IPS DF 6.9 (cell line): ENCODE measurements at places on chromosomes 1 and 21.

GRCh38 chr1:1090424-1091343, 16.6 kb upstream of the RNF223 start:
- DNase-seq: no peak

DNA sequence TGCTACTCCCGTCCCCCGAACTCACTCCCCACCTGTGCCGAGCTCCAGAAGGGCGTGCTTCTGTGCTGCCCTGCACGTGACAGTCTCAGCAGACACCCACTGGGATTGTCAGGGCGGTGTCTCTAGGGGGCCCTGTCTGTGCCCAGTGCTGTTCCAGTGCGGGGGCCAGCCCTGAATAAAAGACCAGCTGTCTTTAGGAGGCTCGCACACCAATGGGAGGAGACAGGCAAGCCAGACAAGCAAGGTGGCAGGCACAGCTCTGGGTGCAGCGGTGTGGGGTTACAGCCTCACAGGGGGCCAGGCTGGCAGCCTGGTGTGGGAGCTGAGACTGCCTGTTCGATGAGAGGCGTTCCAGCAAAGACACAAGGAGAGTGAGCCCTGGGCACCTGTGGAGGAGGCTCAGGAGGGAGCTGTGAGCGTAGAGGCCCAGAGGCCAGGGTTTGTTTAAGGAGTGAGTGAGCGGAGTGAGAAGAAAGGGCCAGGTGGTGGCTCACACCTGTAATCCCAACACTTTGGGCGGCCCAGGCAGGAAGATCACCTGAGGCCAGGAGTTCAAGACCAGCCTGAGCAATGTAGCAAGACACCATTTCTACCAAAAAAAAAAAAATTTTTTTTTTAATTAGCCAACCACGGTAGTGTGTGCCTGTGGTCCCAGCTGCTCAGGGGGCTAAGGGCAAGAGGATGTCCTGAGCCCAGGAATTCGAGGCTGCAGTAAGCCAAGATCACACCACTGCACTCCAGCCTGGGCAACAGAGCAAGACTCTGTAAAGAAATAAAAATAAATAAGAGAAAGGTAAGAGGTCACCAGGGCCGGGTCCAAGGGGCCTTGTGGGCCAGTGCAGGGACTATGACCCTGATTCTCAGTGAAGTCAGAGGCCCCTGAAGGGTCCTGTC, 48.2 kb upstream of the ARHGEF16 start:
- no peak for DNase-seq

DNA sequence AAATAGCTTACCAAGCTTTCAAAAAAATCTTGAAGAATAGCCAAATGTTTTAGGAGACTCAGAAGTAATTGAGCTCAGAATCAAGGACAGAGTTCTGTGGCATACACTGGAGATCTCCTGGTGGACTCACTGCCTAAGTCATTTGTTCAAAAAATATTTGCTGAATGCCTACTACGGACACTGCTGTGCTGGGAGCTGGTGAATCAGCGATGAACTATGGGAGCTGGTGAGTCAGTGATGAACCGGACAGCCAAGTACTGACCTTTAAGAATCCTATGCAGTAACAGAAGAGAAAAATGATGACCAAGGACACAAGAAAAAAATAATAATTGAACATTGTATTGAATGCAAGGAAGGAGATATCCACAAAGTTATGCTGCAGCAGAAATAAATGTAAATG, 717.9 kb upstream of the CXADR start:
- no peak for DNase-seq

DNA sequence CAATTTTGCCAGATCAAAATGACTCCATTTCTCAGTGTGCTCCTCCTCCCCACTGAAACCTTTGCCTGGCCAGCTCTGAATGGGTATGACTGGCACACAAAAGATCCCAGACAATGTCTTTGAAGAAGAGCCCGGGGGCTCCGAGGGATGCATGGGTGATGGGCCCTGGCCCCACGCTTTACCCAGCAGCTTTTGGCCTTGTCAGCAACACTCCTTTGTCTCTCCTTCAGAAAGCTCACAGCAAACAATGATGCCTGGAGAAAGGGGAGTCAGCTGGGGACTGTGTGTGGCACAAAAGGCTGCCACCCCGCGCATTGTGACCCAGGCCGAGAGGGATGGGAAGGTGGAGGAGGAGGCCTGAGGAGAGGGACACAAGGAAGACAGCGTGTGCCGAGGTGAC, 45.9 kb downstream of the PLXNA2 start:
- no peak for DNase-seq

- DNase-seq: no peak
Observed at GRCh38 chr21:32101277-32101676, 177.6 kb downstream of the MIS18A start.

DNA sequence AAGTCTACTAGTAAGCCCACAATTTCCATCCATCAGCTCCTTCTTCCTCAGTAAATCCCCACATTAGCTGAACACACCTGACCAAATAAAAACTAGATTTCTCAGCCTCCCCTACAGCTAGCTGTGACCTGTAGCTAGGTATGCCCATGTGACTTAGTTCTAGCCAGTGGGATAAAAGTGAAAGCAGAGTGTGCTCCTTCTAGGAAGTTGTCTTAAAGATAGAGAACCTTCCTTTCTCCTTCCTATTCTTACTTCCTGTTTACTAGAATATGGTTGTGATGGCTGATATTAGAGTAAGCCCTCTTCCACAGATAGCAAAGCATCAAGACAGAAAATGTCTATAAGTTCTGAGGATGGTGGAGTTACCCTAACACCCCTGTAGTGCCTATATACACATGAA, 67.0 kb downstream of the PIK3R3 start:
- no peak for DNase-seq

- no peak for DNase-seq
Observed at GRCh38 chr1:114108751-114109255, 44.9 kb downstream of the SYT6 start.

DNA sequence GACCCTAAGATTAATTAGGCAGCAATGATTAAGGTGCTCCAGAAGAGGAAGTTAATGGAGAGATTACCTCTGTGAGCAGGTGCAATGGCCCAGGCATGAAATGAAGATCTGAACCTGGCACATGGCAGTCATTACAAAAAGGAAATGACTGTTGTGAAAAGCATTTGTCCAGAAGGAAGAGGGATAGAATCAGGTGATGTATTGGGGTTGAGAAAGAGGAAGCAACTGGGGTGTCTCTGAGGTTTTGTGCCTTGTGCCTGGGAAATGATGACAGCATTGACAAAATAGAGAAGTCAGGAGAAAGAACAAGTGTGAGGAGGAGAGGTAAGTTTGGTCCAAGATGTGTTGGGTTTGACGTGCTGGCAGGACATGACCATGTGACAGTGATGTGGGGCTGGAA, 5.6 kb downstream of the CRCT1 start:
- no peak for DNase-seq

DNA sequence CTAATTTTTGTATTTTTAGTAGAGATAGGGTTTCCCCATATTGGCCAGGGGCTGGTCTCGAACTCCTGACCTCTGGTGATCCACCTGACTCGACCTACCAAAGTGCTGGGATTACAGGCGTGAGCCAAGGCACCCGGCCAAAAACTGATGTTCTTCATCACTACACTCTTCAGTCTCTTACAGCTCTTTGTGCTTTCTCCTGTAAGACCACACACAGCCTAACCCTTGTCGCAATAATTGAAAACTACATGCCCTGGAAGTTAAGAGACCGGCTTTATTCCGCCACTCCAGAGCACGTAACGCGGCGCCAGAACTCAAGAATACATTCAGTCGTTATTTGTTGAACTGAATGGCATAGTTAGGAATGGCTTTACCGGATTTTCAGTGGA, 552 bp downstream of the GPATCH4 start:
- DNase-seq: no peak

DNA sequence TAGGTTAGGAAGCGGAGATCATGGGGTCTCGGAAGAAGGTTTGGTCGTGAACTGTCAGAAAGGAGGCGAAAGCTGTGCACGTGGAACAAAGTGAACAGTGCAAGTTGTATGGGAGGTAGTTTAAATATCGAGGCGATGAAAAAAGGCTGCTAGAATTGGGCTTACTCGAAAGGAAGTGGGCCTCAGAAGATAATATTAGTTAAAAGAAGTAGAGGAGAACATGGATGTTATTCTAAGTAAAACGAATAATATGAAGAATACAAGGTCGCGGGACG, 571 bp downstream of the WDR3 start:
- no peak for DNase-seq

DNA sequence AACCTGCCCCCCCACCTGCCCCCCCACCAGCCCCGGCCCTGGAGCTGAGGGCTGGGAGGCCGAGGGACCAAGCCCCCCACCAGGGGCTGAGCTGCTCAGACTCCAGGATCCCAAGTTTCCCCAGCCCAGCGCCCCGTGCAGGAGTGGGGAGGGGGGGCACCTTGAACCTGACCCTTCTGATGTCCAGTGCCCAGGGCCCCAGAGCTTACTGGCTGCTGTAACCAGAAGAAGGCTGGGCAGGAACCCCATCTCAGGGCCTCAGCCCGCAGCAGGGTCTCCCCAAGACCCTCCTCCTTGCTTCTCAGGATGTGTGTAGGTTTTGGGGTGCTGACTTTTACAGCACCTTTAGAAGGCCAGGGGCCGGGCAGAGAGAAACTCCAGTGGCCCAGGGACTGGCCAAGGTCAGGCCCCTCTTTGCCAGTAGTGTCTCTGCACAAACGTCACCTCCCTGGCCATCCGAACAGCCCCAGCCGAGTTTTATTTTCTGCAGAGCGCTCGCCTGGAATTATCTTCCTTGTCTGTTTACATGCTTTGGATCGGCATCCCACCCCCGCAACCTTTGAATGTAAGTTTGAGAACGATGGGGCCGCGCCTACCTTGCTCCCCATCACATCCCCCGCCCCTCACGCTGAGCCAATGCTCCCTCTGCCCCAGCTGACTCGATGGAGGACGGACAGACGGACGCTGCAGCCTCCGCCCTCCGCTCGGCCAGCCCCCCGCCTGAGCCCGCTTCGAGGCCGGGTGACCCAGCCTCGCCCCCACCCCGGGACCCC, 70.1 kb upstream of the CASZ1 start:
- DNase-seq: no peak

DNA sequence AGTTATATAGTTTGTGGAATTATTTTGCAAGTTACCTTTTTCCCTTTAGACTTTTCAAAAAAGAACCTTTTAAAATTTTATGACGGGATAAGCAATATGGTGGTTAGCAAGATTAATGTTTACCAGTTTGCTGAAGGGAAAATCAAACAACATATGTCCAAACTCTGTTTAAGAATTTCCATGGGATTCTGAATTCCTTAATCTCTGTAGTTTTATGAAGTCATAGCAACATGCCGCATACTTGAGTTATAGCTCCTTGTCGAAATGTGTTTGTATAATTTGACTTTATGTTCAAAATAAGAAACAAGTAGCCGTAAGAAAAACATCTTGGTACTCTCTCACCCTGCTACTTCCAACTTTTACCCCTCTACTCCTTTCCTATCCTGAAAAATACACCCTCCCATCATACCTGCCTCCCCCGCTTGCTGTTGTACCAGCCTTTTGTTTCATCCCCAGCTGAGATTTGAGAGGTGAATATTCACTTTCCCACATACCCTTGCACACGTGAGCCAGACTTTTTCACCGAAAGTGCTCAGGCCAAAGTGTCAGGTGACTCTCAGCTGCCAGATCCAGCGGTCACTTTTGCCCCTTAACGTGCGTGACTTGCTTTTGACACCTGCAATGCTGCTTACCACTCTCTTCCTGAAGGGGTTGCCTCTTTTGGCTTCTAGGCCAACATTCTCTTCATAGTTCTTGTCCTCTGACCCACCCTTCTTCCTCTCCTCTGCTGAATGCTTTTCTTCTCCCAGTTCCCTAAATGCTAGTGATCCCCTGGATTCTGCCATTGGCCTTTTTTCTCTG, 83.5 kb upstream of the ZNF326 start:
- no peak for DNase-seq

DNA sequence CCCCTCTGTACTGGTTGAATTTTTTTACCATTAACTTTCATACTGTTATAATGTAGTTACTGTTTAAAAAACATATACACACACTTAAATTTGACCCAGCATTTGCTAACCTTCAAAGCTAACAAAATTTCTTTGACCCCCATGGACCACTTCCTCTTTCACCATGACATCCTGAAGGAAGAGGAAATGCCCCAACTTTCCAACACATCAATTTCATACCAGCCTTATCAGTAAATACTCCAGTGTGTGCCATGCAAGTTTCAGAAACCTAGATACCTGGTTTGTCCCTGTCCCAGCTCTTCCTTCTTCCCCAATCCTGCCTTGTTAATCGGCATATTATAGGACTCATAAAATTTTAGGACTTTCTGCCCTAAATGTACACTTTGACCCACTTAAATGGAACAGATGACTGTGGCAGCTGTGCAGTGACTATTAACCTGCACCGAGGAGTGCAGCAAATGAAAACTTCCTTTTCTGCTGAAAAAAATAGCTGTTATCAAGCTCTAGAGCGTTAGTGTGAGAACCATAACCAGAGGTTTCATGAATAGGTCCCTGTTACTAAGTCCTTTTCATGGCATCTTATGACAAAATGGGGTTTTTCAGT, 54.1 kb downstream of the DTL start:
- no peak for DNase-seq

GRCh38 chr1:199218533-199218932, 579.7 kb downstream of the PTPRC start:
- DNase-seq: no peak

- DNase-seq: no peak
Observed at GRCh38 chr1:45730780-45731319, 19.6 kb downstream of the IPP start.

GRCh38 chr1:178055779-178056471, 38.0 kb upstream of the RASAL2 start:
- no peak for DNase-seq

DNA sequence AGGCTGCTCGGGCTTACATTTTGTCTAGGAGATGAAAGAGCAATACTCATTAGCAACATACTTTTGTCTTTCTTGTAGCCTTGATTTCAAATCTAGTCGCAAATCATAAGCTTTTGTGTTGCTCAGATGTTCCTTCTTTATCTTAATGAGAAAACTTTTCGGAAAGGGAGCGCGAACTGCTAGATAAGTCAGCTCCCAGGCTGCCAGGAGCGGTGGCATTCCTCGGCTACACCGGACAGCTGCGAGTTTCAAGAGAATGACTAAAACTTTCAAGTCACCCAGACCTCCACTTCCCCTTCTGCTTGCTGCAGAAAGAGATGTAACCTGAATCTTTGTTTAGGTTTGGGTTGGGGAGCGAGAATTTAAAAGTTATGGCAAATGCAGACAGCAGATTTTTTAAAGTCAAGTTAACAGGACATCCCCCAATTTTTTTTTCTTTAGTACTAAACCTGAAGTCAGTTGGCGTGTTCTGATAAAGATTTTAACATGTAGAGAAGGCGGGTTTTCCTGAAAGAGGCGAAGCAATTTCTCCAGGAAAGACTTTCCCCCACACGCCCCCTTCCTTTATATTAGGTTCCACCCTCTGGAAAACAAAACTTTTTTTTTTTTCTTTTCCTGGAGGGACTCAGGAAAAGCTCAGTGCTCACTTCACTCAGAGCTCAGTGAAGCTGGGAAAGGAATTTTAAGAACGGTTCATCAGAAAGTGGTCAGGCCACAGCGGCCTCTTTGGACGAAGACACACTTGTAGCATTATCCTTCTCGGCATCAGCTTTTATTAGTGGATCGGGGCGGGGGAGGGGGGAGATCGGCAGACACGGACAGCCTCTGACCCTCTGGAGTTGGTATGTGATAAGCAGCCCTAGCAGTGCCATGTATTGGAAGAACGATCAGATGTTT, at the start of gene LHX8:
Gene LHX8 (plus strand): TSS at position 639 of the 897 bp plus-strand sequence. CDS start 2,227 bp downstream, outside the sequence.
- no peak for DNase-seq

- peak; percentile 61 for DNase-seq
Observed at GRCh38 chr1:64861611-64862010, 104.7 kb downstream of the JAK1 start.

- no peak for DNase-seq
Observed at GRCh38 chr1:36871146-36871971, 163.0 kb downstream of the GRIK3 start.

- DNase-seq: no peak
Observed at GRCh38 chr21:31351438-31351837, 7.4 kb upstream of the TIAM1 start.

- no peak for DNase-seq
Observed at GRCh38 chr21:15408089-15408488, 321.7 kb upstream of the USP25 start.
